Peyer's patch (tissue), 4 donors: ENCODE measurements at places on chromosomes 1 and 21. TPM values are rescaled to one million over a fixed set of nuclear protein-coding genes. Genes with fewer than 3 reads are reported as not detected.

Gene OR6K3
- not detected for total RNA-seq

Gene CCDC185
- total RNA-seq: not detected

Gene TNFRSF8
- total RNA-seq: not detected

Gene JMJD4
- total RNA-seq: 28.4 TPM

Gene IL12RB2
- 0.35 TPM for total RNA-seq

Gene LCE2C
- not detected for total RNA-seq

DNA sequence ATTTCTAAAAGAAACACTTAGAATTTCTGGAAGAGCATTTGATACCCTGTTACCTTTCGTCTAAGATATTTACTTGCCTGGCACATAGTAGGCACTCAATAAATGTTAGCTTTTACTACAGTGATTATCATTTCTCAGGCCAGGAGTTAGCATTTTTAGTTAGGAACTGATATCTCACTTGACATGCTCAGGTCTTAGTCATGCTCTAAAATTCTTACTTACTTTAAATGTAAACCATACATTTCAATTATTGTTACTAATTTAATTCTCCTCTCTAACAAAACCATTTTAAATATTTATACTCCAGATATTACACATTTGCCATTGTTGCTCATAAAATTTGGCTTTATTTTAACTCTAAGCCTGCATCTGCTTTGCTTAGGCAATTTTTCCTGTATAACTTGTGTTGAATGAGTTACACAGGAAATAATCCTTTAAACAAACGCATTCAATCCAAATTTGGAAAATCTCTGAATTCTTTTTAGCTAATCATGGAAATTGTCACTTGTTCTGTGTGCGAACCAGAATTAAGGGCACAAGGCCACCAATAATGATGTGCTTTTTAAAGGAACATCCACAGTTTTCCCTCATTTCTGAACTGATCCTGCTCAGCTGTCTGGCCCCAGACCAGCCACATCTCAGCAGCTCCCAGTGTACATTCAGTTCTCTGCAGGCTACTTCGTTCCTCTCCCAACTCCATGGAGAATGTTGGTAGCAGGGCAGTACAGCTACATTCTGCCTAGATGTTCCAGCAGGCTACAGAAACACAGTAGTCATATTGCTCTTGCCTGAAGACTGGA, 15.6 kb downstream of the NIBAN1 start:
- H3K27ac ChIP-seq: no peak overlapping the region
- no peak for DNase-seq
- H3K27me3 ChIP-seq: no peaks in the 10 kb centered on the region
- no peaks in the 10 kb centered on the region for H3K4me1 ChIP-seq
- H3K4me3 ChIP-seq: no peak overlapping the region

DNA sequence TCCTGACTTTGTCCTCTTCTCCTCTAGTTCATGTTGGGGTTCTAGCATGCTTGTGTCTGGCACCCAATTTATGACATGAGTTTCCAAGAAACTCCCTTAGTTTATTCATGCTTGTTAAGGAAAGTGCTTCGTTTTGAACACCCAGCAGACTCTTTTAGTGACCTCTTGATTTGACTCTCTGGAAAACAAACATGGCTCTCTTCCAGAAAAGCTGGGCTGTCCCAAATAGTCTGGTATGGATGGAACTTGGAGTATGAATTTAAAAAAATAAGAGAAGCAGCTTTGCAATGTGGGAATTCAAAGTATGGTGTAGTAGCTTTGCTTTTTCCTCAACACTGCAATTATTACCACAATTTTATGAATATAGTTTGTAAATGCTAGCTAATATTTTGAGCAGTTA, 143.4 kb upstream of the C8B start:
- no peaks in the 10 kb centered on the region for H3K27me3 ChIP-seq
- H3K4me3 ChIP-seq: no peak overlapping the region
- H3K4me1 ChIP-seq: no peaks in the 10 kb centered on the region
- no peak for DNase-seq
- no peak overlapping the region for H3K27ac ChIP-seq

GRCh38 chr1:15347182-15347581, 62.5 kb upstream of the EFHD2 start:
- no peak overlapping the region for H3K4me3 ChIP-seq
- DNase-seq: no peak
- no peaks in the 10 kb centered on the region for H3K27me3 ChIP-seq
- no peak overlapping the region for H3K27ac ChIP-seq

GRCh38 chr1:199272139-199272544, 633.3 kb downstream of the PTPRC start:
- H3K4me3 ChIP-seq: no peak overlapping the region
- DNase-seq: no peak
- no peaks in the 10 kb centered on the region for H3K4me1 ChIP-seq
- H3K27me3 ChIP-seq: no peaks in the 10 kb centered on the region
- no peaks in the 10 kb centered on the region for H3K36me3 ChIP-seq
- H3K27ac ChIP-seq: no peak overlapping the region

- H3K36me3 ChIP-seq: no peaks in the 10 kb centered on the region
- no peaks in the 10 kb centered on the region for H3K27me3 ChIP-seq
- no peak for DNase-seq
- peak overlapping the region; percentile 96 for H3K4me3 ChIP-seq
- peak overlapping the region; percentile 70 for H3K27ac ChIP-seq
Measured at GRCh38 chr1:54405898-54406293, 298 bp downstream of the SSBP3 start.

DNA sequence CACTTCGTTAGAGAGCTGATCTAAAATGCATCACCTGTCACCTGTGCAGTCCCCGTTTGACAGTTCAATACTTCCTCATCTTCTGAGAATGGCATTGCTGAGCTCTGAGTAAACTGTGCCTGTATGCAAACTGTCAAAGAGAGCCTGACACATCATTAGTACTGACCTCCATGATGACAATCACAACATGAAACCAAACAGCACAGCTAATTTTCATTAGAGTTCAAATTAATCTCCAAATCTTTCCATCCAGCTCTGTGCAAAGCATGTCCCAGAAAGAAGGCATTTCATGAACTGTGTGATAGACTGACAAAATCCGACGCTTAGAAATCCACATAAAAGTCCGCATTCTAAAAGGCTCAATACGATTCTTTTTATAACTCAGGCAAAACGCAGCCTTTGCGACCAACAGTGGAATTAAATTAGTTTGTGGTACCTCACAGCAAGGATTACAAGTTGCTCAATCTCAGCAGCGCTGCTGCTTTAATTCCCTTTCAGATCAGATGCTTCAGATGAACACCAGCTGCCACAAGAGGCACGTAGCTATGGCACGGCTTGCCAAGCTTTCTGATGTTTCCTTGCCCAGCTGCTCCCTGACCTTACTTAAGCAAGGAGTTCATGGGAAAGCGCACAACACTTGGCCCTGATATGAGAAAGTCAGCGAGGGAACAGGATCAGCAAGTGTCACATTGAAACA, 765.5 kb upstream of the PRMT6 start:
- no peaks in the 10 kb centered on the region for H3K27me3 ChIP-seq
- no peak for DNase-seq
- no peak overlapping the region for H3K27ac ChIP-seq

- no peak overlapping the region for H3K27ac ChIP-seq
- DNase-seq: peak; percentile 45
- H3K4me3 ChIP-seq: no peak overlapping the region
- H3K36me3 ChIP-seq: no peaks in the 10 kb centered on the region
Measured at GRCh38 chr1:230287674-230288315, 138.3 kb downstream of the PGBD5 start.

- no peaks in the 10 kb centered on the region for H3K27me3 ChIP-seq
- H3K27ac ChIP-seq: peak within 1 kb of the TSS; percentile 77
- peak; percentile 93 for DNase-seq
- peak within 1 kb of the TSS; percentile 64 for H3K4me3 ChIP-seq
Measured at GRCh38 chr21:41425954-41426675, at the start of gene MX1. MX1 (plus strand) TSS chr21:41426239; CDS start chr21:41432071, 5,832 bp downstream.

DNA sequence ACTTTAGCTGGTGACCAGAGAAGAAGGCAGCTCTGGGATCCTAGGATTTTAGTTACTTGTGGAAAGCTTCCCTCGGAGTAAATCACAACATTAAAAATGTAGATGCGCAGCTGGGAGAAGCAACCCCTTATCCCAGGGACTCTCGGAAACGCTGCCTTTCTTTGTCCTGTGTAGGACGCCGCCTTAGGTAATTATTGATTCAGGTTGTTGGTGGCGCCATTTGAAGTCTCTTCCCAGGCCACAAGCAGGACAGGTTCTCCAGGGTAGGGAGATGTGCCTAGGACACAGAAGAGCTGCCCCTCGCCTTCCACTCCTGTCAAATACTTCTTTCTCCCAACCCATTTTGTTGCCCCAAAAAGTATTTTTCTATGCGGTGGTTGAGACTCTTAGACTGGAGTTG, 10.3 kb downstream of the SLC37A1 start:
- H3K36me3 ChIP-seq: no peaks in the 10 kb centered on the region
- no peaks in the 10 kb centered on the region for H3K27me3 ChIP-seq
- peak overlapping the region; percentile 81 for H3K27ac ChIP-seq
- peak overlapping the region; percentile 32 for H3K4me3 ChIP-seq
- H3K4me1 ChIP-seq: peaks cover 42% of the 10 kb centered on the region

DNA sequence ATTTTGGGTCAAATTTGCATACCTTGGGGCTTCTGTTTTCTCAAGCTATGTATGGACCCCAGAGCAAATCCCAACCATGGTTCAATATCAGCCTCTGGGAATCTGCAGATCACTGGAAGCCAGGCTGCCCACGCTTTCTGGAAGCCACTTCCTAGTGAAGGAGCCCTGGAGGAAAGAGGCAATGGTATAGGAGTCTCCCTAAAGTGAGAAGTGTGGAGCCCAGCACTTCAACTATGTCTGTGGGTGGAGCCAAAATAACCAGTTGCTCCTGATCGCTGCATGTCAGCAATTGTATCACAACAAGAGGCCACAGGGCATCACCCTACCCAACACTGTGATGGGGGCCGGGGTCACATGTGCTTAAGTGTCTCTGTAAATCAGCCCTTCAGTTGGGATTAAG, 26.9 kb downstream of the ETS2 start:
- H3K36me3 ChIP-seq: no peaks in the 10 kb centered on the region
- no peak overlapping the region for H3K27ac ChIP-seq
- no peaks in the 10 kb centered on the region for H3K27me3 ChIP-seq
- H3K4me3 ChIP-seq: no peak overlapping the region
- DNase-seq: no peak
- H3K4me1 ChIP-seq: no peaks in the 10 kb centered on the region

DNA sequence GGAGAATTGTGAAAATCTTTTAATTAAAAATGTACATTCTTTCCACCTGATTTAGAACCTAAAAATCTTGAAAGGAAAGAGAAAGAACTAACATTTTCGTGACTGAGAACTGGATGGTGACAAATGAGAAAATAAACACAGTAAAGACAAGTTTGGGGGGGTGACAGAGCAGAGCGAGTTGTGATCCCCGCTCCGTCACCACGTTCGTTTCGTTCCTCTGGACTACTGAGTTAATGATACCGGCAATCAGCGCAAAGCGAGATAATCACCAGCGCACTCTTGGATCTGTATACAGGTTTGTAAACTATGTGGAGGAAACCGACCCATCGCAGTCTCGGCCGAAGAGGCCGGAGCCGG, 31.2 kb upstream of the CFAP126 start:
- DNase-seq: no peak
- no peaks in the 10 kb centered on the region for H3K4me1 ChIP-seq
- no peaks in the 10 kb centered on the region for H3K36me3 ChIP-seq
- H3K27ac ChIP-seq: peak overlapping the region; percentile 99
